Stimulated activated CD4-positive, alpha-beta T cell treated with anti-CD3 and anti-CD28 coated beads, TNF-alpha, amount 100 ng/mL, for 4 hours (primary cell): ENCODE measurements at places on chromosomes 5 and 9.

- DNase-seq: no peak
These were observed 55.5 kb downstream of the TMOD1 start for GRCh38 chr9:97556721-97557605.

DNA sequence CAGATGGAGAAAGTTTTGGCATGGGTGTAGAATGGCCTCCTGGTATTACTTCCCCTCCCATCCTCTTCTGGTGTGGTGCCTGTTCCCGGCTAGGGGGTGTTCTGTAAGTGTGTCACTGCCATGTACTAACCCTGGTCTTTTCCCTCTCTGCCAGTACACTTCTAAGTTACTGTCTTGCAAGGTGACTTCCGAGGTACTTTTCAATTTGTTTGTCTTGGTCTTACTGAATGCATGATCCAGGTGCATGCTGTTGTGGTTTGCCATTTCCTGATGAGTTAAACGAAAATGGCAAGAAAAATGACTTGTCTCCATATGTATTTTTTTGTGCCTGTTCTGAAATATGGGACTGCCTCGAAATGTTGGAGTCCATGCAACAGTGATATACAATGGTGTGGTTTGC lies 46.0 kb downstream of the C9orf152 start:
- DNase-seq: no peak

DNA sequence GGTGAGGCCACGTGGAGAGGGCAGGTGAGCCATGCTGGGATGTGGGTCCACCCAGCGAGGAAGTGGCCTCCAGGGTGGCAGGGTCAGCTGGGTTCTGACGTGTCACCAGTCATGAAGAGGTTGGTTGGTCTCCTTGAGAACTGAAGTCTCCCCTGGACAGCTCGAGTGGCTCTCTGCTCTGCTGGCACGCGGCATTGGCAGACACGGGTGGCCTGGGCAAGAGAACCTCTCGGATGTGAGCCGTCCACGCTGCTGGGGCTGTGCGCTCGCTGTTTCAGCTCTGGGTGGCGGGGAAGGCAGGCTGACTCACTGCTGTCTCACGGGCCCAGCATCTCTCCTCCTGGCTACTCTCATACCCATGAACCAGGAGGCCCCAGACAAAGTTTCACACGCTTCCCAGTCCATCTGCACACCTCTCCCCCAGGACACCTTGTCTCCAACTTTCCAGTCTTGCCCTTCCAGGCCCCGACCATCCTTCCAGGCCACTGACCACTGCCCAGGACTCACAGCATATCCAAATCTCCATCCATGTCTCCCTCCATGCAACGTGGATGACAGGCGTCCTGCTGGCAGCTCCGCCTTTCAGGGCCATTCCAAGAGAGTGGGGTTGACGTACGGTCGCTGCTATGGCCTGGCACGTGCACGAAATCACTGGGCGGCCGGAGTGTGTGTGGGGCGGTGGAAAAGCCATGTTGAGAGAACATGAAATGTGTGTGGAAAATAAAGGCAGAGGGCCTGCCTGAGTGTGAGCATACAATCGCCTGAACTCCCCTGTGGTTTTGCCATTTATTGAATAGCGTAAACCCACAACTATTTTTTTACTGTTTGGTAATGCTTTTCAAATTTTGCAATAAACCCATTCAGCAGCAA lies 145.0 kb upstream of the COL5A1 start:
- no peak for DNase-seq

- no peak for DNase-seq
These were observed 126.4 kb upstream of the COL5A1 start for GRCh38 chr9:134515026-134515821.

DNA sequence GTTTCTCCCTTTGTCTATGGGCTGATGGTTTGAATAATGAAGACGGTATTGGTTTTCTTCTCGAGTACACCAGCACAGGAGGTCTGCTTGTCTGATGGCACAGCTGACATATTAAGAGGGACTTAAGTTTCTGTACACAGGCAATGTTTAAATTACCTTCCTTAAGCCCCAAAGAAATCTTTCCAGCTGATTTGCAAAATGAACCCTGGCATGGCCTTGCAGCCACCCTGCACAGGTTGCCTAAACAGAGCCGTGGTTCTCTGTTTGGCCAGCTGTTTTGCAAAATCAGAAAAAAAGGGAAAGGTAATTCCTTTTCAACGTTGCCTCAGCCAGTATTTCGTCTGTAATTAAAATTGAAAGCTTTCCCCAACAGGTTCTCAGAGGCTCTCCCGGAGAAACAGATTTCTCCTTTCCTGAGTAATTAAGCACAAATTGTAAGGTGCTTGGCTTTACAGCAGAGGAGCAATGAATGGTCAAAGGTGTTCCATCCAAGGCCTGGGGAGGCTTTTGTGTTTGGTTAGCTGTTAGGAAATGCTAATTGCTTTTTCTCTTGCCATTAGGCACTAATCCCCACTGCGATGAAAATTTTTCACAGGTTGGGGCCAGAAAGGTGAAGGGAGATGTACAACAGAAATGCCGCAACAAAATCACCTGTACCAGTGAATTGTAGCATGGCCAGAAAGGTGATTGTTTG lies 138.9 kb downstream of the RASEF start:
- DNase-seq: no peak

DNA sequence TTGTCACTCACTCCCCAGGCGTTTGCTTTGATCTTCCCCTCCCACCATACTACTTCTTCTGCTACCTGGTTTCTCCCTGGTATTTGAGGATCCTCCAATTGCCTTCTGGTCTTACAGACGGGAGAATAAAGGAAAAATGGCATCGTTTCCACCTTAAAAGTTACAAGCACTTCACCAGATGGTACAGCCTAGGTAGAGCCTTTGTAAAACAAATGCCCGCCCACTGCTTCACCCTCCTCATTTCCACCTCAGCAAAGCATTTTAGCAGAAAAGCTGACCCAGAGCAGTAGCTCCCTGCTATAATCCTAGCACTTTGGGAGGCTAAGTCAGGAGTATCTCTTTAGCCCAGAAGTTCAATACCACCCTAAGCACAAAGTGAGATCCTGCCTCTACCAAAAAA lies 5.1 kb upstream of the ANXA2R start:
- DNase-seq: no peak

DNA sequence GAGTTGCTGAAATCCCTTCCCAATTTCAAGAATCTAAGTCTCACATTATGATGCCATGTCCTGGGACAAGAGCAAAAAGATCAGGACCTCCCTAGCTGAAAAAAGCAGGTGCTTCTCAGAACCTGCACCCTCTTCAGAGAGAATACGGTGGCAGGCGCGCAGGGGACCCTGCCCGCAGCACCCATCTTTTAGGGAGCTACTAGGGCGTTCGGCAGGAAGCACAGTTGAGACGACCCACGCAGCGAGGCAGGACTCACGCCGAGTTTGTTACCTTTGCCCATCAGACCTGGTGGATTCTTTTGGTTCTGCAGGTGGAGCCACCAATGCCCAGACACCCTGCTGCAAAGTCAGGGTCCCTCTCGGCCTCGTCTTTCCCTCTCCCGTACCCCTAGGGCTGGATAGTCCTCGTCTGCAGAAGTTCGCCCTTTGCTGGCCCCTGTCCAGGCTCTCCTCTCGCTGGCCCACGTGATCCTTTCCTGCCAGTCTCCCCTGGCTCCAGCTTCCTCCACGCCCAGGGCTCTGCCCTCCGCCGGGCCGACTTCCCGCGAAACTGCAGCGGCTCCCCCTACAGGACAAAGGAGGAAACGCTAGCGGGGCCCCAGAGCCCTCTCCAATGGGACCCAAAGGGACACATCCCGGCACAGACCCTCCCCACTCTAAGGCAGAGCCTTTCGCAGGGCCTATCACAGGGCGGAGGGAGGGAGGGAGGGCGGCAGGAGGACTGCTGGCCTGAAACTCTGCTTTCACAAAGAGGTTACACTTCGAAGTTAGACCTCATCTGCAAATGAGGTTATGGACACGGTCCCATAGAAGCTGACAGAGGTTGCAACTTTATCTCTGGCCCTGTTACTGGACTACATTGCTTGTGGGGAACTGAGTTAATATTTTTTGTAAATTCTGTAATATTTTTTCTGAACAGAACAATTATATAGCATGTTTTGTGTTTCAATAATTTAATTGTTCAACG lies 28.8 kb downstream of the TMEM174 start:
- peak; percentile 42 for DNase-seq

DNA sequence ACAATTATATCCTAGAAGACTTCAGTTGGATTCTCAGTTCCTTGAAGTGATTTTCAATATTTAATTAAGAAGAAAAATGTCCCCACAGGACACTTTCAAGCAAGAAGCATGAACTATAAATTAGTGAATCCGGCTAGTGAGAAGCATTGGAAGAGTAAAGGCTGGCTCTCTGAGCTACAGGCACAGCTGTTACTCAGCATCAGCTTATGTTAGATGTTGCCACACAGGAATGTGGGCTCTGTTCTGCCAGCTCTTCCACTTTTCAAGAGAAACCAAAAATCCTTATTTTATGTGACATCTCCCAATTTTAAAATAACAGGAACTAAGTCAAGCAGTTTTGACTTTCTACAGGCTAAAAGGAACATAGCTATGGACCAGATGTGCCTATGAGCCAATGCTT lies 14.9 kb downstream of the ZNF474 start:
- no peak for DNase-seq

- no peak for DNase-seq
These were observed 101.9 kb downstream of the NLN start for GRCh38 chr5:65823845-65824445.

GRCh38 chr9:104927216-104927911 lies 591 bp downstream of the ABCA1 start:
- no peak for DNase-seq

DNA sequence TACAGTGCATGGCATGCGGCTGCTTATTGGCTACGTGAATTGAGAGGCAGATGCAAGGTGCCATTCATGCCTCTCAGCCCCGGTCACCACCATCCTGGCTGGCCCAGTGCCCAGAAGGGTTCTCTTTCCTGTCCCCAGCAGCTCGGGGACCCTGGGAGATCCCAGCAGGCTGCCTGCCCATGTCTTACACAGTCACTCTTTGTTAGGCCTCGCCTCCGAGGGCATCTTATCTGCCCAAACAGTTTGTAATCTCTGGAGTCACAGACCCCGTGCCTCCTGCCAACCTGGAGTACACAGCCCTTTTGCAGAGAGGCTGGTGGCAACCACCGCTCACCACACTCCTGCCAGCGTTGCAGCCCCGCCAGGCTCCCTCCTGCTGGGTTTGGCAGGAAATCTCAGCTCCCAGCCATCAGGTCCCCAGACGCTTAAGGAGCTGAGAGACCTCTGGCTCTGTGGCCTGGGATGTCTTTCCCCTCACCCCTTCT lies 7.0 kb upstream of the AK1 start:
- DNase-seq: no peak

DNA sequence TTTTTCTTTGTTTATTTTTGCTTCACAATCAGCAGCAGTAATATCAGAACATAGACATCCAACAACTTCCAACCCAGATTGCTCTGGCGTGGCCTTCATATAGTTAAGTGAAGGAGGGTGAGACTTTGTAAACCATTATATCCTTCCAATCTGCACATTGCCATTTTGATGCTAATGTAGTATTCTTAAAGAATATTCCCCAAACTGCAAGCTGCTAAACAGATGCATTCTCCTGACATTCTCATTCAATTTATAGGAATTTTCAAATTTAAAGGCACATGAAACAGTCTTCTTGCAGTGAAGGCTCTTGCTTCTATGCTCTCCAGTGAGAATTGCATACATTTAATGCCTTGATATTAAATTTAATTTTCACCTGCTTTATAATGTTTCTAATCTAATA lies 181.2 kb upstream of the EDIL3 start:
- no peak for DNase-seq

DNA sequence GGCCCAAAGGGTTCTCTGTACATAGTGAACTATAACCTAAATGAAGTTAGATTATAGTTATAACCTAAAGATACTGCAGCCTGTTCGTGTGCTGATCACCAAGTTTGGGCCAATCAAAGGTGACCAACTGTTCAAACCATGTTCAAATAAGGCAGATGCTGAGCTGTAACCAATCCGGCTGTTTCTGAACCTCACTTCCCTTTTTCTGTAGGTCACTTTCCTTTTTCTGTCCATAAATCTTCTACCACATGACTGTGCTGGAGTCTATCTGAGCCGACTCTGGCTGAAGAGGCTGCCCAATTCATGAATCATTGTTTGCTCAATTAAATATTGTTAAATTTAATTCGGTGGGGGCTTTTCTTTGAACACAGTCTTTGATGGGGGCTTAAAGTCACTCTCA lies 1920.2 kb downstream of the MAT2B start:
- no peak for DNase-seq

DNA sequence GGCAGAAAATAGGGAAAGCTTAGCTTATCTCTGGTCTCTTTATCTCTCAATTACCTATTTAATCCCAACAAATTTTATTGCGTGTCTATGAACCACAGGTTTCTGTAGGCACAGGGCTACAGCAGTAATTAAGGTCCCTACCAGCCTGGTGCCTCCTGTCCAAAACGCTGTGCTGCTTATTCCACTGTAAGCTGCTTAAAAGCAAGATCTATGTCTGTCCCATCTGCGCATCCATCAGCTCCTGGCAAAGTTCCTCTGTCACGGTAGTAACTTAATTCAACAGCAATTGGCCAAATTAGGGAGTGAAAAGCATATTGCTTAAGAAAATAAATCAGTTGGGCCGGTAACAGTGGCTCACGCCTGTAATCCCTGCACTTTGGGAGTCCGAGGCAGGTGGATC lies 235.8 kb upstream of the VLDLR start:
- DNase-seq: no peak

GRCh38 chr5:23223846-23224245 lies 283.6 kb upstream of the PRDM9 start:
- no peak for DNase-seq

GRCh38 chr5:142322747-142323479 lies 1.9 kb downstream of the SPRY4 start:
- no peak for DNase-seq

DNA sequence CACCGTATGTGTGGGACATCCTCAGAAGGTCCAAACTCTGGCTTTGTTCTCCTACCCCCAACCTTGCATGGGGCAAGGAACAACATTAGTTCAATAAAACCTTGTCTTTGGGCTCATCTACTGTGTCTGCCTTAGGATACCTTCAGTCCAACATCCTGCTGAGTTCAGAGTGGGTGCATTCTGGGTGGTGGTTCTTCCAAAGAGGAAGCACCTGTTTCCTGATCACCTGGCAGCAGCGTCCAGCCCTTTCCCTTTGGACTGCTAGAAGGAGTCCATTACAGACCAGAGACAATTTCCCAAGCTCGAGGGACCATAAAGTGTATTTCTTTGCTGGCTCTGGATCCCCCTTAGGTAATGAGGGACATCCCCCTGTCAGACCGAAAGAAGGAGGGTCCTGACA lies 154.1 kb downstream of the SEMA6A start:
- no peak for DNase-seq

GRCh38 chr5:23274171-23274570 lies 233.2 kb upstream of the PRDM9 start:
- no peak for DNase-seq
